ENCODE measurements at places on chromosomes 11 and 22.

- no peak for DNase-seq
These were observed 589.0 kb downstream of the OPCML start for GRCh38 chr11:132943357-132943705.

DNA sequence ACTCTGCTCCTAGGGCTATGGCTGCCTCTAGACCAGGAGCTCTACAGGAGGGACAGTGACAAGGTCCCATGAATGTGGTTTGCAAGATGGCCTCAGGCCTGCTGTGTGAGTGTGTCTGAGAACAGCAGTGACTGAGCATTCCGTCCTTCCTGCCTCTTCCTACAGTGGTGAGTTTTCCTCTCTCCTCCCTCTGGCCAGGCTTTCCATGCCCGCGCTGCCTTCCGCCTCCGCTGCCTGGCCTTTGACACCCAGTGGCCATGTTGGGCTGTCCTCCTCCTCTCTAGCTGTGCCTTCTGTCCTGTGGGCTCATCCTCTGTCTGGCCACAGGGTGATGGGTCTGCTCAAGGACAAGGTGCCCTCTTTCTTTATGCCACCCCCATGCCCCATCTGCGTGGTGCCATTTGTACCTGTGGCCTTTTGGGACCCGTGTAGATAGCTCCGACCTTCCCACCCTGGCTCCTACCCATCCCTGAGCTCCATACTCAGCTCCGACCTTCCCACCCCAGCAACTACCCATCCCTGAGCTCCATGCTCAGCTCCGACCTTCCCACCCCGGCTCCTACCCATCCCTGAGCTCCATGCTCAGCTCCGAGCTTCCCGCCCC is 970.4 kb downstream of the BRD1 start:
- DNase-seq = no peak

DNA sequence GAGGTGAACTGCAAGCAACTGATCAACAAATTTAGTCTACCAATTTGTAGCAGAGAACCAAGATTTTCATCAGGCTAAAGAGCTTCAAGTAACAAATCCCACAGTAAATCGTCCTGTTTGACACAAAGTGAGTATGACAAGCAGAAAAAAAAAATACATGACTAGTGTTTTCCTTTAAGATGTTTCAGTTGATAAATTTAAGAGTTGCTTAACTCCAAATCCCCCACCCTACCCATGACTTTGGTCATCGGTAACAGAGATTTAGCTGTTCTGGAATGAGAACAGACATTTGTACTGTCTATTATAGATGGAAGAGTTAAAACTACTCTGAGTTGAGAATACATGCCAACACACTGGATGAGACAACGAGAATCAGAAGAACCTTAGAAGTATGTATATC is 165.0 kb upstream of the MTMR2 start:
- no peak for DNase-seq

DNA sequence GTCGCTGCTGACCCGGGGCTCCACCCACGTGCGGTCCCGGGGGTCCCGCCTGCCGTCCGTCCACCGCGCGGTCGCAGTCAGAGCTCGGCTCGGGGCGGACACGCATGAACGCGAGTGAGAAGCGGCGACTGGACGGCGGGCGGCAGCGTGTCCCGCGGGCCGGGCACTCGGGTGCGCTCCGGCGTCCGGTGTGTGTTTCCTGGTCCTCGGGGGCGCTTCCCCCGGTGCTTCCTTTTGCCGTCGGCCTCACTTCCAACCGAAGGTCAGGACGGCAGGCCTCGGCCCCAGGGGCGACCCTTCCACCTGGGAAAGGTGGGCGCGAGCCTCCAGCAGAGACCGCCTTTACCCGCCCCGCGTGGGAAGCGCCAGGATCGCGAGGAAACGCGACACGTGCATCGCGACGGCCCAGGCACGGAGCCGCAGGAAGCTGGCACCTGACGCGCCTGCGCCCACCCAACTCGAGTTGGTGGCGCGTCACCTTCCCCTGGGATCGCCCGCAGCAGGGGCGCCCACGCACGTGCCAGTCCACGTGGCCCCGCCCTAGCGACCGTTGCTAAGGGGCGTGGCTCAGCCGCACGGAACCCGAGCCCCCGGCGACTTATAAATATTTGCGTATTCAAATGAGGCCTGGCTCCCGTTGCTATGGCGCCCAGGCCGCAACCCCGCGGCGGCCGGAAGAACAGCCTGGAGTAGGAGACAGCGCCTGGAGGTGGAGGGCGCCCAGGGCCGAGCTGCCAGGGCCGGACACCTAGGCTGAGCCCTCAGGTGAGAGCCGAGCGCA is at the start of gene LRRC56:
Gene LRRC56, plus strand, starts transcription at position 687 of the 781 bp plus-strand sequence. CDS start 3,158 bp downstream, outside the sequence.
- peak; percentile 98 for DNase-seq

DNA sequence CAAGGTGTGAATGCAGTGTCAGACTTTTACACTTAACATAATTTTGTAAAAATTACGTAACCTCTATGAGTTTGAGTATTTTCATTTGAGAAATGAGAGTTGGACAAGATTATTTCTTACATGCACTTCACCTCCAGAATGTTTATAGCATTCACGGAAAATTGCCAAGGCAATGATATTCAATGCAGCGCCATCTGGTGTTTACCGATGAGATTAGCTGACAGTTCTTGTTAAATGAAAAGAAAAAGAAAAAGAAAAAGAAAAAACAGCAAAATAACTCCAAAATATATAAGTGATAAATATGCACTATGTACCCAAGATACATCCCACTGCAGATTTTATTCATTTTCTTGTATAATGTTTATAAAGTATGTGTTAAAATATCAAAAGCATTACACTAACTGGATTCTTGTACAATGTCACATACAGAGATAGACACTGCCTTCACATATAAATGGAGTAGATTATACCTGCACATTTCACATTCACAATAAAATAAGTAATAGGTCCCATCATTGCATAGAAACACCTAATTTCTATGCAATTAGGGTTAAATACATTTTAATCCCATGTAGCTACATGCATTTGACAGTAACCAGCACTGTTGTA is 976.3 kb upstream of the FAT3 start:
- no peak for DNase-seq

DNA sequence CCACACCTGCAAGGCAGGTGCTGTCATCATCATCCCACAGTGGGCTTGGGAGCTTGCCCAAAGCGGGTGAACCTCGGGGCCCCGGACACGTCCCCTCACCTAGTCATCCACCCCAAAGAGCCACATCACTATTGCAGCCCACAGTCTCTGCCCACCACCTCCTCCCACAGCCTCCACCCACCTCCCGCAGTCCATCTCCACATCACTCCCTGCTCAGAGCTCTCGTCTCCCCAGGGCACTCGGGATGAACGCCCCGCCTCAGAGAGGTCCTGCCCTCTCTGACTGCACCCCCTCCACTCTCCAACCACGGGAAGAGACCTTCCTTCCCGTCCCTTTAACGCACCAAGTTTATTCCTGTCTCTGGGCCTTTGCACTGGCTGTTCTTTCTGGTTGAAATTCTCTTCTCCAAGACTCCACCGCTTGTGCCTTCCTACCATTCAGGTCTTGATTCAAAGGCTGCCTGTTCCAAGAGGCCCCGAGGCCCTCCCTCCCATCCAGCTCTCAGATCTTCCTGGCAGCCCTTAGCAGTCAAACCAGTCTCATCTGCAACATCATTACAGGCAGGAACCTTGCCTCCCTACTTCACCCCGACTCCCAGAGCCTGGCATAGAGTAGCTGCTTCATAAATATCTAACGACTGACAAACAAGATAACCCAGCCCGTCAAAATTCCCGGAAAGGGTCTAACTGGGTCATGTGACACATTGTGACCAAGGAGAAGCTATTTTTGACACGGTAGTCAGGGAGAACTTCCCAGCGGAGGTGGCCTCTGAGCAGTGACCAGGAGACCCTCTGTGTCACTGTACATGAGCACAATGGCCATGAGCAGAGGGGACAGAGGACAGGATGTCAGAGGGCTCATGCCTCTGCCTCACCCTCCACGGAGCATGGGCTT is 11.1 kb downstream of the KCNJ4 start:
- no peak for DNase-seq

DNA sequence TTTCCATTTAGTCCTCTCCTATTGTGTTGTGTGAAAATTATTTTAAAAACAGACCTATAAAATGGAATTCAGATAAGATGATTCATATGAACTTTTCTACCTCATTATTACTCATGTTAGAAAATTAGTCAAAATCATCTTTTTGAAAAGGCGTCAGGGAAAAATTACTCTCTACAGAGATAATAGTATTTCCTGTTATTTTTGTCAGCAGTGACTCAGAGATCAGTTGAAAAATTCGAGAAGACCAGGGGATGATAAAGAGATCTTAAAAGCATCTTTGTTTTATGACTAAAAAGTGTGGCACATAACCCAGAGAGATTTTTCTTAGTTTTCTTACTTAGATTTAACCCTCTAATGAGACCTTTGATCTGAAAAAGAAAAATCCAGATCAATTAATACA is 157.9 kb upstream of the CARD18 start:
- DNase-seq = no peak

DNA sequence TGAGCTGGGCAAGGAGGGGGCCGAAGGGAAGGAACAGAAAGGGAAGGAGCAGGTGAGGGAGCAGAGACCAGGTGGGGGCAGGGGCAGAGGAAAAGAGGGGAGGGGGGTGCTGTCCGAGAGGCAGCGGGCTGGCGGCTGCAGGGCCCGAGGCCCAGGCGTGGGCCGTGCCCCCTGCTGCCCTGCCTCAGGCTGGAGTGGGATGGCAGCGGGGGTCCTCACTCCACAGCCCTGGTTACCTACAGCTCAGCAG is 2.3 kb downstream of the IGF2 start:
- no peak for DNase-seq

DNA sequence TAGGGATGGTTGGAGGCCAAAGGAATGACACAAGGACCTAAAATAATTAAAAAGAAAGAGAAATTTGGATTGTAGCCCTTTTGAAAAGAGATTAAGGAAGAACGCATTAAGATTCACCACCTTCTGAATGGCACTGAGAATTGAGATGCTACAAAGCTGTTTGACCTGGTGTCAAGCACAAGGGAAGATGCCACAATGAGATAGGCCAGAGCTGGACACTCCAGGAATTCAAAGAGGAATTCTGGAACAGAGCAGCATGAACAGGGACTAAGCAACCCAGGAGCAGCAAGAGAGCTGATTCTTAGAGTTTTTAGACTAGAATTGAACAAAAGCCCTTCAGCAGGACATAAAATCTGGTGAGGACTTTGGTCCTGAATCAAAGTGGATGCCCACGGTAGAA is 11.6 kb upstream of the CECR2 start:
- DNase-seq = no peak

DNA sequence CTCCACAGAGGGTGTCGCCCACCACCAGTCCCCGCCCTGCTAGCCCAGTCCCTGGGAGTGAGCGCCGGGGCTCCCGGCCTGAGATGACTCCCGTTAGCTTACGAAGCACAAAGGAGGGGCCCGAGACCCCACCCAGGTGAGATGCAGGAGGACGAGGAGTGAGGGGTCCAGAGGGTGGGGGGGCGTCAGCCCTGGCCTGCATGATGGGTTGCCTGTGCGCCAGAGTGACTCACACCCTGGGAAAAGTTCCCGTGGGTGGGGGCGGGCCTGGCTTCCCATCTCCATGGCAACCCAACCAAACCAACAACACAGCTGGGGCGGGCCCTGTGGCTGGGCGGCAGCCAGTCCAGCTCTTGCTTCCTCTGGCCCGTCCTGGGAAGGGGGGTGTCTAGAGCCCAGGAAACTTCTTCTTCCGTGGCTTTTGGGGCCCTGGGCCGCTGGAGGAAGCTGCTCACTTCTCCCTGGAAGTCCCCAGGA is 4.5 kb downstream of the GAS2L1 start:
- peak; percentile 80 for DNase-seq

- no peak for DNase-seq
These were observed 1.1 kb downstream of the NLRP6 start for GRCh38 chr11:279040-279965.

DNA sequence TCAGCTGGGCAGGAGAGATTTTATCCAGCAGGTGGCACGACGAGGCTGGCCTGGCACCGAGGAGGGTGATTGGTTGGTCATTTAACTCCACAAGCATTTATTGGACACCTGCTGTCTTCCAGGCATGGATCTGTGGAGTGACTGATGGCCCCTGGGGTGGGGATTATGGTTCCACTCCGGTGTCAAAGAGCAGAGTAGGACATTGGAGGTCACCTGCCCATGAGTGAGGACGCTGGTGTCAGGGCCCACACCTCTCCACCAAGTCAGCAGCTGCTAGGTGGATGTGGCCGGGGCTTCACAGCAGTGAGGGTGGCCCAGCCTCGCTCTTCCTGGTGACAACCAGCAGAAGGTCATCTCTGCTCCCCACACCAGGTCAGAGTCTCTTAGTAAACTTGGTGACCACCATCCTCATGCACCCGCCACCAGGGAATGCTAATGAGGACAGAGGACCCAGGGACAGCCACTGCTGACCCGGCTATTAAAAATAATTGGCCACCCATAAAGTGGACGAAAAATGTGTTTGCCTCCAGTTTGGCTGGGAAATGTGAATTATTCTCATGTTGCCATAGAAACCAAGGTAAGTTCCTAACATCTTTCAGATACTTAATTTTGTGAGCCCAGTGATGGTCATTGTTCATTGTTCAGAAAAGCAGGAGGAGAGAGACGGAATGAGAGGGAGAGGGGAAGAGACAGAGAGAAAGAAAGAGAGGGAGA is 428.7 kb downstream of the TBC1D22A start:
- no peak for DNase-seq

GRCh38 chr11:133227632-133228111 is 304.6 kb downstream of the OPCML start:
- no peak for DNase-seq

DNA sequence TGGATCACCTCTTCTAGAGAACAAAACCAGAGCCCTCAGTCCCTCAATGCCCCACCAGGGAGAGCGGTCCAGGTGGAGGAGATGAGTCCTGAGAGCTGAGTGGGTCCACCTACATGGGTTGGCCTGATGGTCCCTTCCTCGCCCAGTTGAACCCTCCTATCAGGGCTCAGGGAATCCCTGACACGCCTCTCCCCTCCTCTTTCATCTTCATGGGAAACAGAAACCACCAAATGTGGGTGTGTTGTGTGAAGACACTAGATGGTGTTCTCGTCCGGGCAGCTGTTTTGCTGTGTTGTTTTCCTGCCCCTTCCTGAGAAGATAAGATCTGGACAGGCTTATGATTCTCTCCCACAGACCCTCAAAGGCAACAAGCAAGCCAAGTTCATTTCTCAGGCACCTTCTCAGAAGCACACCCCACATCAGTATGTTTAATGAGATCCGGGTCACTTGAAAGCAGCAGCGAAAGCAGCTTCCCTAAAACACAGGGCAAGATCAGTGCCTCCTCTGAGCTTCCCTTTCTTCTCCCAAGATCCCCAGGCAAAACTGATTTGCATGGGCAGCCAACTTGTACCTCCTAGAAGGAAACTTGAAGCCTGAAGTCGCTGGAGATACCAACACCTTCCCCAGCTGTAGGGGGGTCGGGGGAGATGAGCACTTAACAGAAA is 35.3 kb upstream of the POU2AF1 start:
- no peak for DNase-seq

DNA sequence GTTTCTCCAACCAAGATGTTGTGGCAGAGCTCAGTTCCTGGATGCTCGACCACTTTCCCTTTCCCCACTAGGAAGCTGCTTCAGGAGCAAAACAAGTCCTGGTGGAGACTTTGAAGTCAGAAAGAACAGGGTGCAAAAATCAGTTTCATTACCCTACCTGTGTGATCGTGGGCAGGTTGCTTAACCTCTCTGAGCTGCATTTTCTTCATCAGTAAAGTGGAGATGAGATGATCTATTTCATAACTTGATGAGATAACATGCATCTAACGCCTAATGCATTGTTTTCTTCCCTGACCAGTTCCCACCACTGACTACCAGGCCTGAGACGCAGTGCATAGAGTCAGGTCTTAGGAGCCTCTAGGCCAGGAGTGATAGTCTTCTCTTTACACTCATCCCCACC is 470.0 kb downstream of the SOX6 start:
- no peak for DNase-seq

Measured in HuH-7 (cell line).